Vagina (tissue), 2 donors: ENCODE measurements at places on chromosomes 4 and X.

DNA sequence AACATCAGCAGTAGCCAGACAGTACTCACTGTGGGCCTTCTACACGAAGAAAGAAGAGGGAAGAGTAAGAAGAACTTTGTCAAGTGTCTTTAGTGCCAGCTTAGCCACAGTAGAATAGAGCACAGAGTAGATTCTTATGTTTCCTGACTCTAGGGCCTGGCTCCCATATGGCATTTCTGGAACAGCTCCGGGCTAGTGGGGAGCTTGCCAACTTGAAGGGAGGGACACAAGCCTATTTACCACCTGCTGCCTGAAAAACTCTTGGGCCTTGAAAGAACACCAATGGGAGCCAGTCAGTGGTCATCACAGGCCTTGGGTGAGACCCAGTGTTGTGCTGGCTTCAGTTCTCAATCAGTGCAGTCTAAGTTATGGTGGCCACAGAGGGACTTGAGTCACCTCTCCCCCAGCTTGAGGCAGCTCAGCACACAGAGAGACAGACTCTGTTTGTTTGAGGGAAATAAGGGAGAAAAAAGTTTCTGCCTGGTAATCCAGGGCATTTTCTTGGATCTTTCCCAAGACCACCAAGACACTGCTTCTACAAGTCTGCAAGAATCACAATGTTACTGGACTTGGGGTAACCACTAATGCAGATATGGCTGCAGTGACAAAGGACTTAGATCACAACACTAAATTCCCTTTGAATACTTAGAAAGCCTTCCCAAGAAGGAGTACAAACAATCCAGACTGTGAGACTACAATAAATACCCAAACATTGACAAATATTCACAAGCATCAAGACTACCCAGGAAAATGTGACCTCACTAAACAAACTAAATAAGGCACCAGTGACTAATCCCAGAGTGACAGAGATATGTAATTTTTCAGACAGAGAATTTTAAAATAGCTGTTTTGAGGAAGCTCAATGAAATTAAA is 261.0 kb upstream of the NDST3 start:
- H3K4me3 ChIP-seq: no peak overlapping the region
- H3K36me3 ChIP-seq: no peaks in the 10 kb centered on the region

DNA sequence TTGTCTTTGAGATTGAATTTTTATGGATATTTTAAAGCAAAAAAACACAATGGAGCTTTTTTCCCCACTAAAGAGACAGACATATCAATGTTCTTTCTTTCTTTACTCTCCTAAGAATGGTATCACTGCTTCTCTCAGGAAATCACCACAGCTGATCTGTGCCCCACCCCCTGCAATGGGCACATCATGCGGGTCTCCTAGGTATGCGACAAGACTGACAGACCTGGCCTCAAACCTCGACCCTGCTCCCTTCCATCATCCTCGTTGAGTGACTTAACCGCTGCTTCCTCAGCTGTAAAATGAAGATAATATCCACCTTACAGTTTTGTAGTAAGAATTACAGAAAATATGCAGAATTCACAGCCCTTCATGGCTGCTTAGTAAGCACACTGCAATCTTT is 58.3 kb downstream of the LEF1 start:
- no peaks in the 10 kb centered on the region for H3K27me3 ChIP-seq
- H3K4me3 ChIP-seq: no peak overlapping the region
- no peak overlapping the region for H3K27ac ChIP-seq
- no peaks in the 10 kb centered on the region for H3K36me3 ChIP-seq
- no peak for DNase-seq
- peaks cover 4% of the 10 kb centered on the region for H3K4me1 ChIP-seq

DNA sequence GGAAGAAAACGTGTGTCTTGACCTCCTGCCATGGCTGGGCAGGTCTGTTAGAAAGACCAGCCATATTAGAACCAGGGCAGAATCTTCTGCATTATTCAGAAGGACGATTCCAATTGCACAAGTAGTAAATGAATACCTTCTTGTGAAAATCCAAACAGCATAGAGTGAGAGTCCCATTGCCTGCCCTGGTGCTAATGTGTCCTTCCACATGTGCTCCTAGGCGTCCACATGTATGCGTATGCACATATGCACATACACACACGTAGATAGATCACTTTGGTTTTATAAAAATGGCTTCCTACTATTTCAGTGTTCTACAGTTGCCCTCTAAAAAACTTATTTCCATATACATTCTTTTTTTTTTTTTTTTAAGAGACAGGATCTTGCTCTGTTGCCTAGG is 10.2 kb upstream of the GRPEL1 start:
- H3K27ac ChIP-seq: no peak overlapping the region
- H3K4me3 ChIP-seq: no peak overlapping the region
- H3K27me3 ChIP-seq: no peaks in the 10 kb centered on the region
- DNase-seq: no peak

- no peaks in the 10 kb centered on the region for H3K4me1 ChIP-seq
- H3K36me3 ChIP-seq: no peaks in the 10 kb centered on the region
- H3K27ac ChIP-seq: no peak overlapping the region
Observed at GRCh38 chr4:44056721-44057151, 391.9 kb downstream of the KCTD8 start.

DNA sequence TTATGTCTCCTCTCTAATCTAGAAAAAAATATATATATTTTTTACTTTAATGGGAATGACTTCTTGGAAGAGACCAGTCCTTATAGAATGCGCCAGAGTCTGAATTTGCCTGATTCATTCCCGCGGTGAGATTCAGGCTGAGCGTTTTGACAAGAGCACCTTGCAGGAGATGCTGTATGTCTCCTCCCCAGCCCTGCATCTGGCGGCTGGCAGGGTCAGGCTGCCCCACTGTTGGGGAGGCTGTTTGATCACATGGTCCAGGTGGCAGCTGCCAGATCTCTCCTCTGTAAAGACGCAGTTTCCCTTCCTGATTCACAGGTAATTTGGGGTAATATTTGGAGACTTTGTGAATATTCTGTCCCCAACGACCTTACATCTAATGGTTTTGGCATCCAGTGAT is 9.7 kb downstream of the PDZD4 start:
- no peak for DNase-seq
- no peaks in the 10 kb centered on the region for H3K36me3 ChIP-seq
- no peaks in the 10 kb centered on the region for H3K4me1 ChIP-seq
- H3K4me3 ChIP-seq: no peak overlapping the region

- no peaks in the 10 kb centered on the region for H3K36me3 ChIP-seq
- no peaks in the 10 kb centered on the region for H3K4me1 ChIP-seq
- H3K27me3 ChIP-seq: no peaks in the 10 kb centered on the region
- H3K27ac ChIP-seq: no peak overlapping the region
- H3K4me3 ChIP-seq: no peak overlapping the region
Observed at GRCh38 chr4:54144661-54145171, 44.8 kb downstream of the GSX2 start.

DNA sequence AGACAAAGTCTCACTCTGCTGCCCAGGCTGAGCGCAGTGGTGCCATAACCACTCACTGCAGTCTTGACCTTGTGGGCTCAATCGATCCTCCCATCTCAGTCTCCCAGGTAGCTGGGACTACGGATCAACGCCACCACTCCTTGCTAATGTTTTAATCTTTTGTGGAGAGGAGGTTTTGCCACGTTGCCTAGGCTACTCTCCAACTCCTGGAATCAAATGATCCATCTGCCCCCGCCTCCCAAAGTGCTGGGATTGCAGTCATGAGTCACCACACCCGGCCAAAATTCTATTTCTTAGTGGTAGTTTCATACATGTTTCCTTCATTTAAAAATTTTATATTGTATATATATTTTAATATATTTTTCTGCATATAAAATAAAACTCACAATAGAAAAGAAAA is 125.8 kb upstream of the CLNK start:
- no peak overlapping the region for H3K27ac ChIP-seq
- H3K4me1 ChIP-seq: no peaks in the 10 kb centered on the region
- no peaks in the 10 kb centered on the region for H3K27me3 ChIP-seq
- H3K36me3 ChIP-seq: no peaks in the 10 kb centered on the region
- no peak overlapping the region for H3K4me3 ChIP-seq
- no peak for DNase-seq

DNA sequence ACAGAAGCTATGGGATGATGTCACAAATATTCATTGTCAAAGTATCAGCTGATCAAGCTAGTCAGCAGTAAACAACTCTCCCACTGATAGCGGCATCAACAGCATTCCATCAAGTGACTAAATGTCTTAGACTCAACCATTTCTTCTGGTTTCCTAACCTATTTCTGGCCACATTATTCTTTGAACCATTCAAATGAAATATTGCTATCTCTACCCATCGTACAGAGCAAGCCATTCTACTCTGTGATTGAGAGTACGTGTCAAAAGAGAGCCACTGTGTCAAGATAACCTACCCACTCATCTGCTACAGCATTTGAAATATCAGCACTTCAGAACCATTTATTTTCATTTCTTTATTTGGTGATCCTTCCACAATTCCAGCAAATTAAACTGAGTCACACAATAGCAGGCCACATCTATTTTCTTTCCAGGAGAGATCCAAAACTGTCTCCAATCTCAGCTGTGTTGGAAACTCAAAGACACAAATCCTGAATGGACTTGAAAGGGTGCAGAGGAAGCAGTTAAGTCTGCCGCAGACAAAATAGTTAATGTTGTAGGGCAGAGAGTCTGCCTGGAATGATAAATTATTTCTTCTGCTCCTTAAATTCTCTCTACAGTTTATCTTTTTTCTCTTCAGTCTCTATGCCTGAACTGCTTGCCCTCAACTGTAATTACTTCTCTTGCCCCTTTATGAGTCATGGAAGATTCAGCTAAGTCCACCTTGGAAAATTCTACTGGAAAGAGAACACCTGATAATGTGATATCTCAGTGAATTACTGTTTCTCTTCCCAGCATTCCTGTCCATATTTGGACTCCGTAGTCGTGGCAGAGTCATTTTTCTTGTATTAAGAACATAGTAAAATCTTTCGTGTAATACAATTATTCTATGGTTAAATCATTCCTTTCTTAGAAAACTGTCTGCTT is 364.8 kb downstream of the PDGFC start:
- H3K4me3 ChIP-seq: no peak overlapping the region
- H3K36me3 ChIP-seq: no peaks in the 10 kb centered on the region
- no peak overlapping the region for H3K27ac ChIP-seq
- no peaks in the 10 kb centered on the region for H3K4me1 ChIP-seq
- no peak for DNase-seq

DNA sequence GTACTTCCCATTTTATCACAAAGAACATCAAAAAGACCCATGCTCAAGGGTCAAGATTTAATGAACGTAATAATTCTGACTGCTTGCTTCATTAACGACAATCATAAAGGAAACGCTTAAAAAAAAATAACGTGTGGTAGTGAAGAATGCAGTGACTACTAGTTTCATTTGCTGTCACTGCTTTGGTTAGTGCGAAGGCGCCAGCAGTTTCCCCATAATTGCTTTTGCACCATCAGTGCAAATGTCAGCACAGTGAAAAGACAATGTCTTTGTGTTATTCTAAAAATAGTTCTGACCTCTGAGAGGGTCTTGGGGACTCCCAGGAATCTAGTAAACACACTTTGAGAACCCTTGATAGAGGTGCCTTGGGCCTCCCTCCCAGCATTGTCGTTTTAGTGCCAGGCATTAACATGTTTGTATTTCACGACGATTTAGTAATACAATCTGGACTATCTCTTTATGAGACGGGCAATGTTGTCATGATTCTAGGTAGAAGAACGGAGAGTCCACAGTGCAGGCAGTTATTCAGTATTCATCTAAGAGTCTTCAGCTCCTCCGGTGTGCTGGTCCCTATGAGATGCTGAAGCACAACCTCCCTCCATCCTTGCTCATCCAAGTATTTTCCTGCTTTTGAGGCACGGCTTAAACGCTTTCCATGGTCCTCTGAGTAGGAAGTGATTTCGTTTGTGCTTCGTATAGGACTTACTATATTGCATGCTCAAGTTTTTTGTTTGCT is 71.0 kb downstream of the AFF1 start:
- no peaks in the 10 kb centered on the region for H3K27me3 ChIP-seq
- no peaks in the 10 kb centered on the region for H3K36me3 ChIP-seq
- no peak for DNase-seq
- H3K4me1 ChIP-seq: peaks cover 48% of the 10 kb centered on the region
- peak overlapping the region; percentile 96 for H3K27ac ChIP-seq

DNA sequence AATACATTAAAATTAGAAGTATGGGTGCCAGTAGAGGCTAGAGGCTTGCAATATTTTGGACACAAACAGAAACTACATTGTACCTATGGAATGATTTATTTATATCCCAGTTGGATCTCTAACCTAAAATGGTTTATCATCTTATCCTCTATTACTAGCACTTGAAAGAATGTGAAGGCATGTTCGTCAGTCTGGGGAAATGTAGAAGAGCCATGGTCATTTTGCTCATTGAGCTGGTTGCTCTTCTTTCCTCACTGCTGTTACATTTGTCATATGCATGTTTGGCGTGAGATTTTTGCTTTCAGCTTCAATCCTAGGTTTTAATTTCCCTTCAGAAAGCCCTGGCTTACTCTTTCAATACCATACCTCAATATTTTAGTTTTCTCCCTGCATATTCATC is 82.4 kb upstream of the MYOZ2 start:
- H3K27ac ChIP-seq: no peak overlapping the region
- H3K27me3 ChIP-seq: no peaks in the 10 kb centered on the region
- no peak for DNase-seq

DNA sequence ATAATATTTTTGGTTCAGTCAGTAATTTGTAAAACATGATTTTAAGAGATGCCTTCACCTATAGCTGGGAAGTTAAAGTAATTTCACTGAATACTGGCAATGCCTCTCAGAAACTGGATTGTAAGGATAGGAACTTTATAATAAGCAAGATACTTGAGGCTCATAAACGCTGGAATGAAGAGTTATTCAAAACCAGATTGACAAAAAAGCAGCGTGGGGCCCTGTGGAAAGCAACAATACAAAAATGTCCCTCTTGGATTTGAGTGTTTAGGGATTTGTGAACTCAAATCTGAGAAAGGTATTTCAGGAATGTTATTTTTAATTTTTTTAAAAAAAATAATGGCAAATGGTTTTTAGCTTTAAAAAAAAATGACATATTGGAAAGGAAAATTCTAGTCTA is 94.6 kb downstream of the ANK2 start:
- H3K36me3 ChIP-seq: no peaks in the 10 kb centered on the region
- H3K27me3 ChIP-seq: no peaks in the 10 kb centered on the region
- peaks cover 18% of the 10 kb centered on the region for H3K4me1 ChIP-seq
- H3K4me3 ChIP-seq: no peak overlapping the region

- H3K27me3 ChIP-seq: no peaks in the 10 kb centered on the region
- no peak overlapping the region for H3K27ac ChIP-seq
- no peaks in the 10 kb centered on the region for H3K36me3 ChIP-seq
- no peaks in the 10 kb centered on the region for H3K4me1 ChIP-seq
- no peak for DNase-seq
Observed at GRCh38 chrX:72467135-72467534, 105.5 kb downstream of the HDAC8 start.

- no peak for DNase-seq
- no peaks in the 10 kb centered on the region for H3K27me3 ChIP-seq
- no peak overlapping the region for H3K27ac ChIP-seq
Observed at GRCh38 chrX:12994321-12994720, 19.4 kb downstream of the TMSB4X start.

GRCh38 chr4:67616478-67616877 is 58.0 kb downstream of the STAP1 start:
- no peak for DNase-seq
- H3K36me3 ChIP-seq: no peaks in the 10 kb centered on the region
- H3K4me1 ChIP-seq: no peaks in the 10 kb centered on the region
- H3K27ac ChIP-seq: no peak overlapping the region

GRCh38 chr4:138573246-138573645 is 331.1 kb upstream of the SLC7A11 start:
- H3K36me3 ChIP-seq: no peaks in the 10 kb centered on the region
- H3K27me3 ChIP-seq: no peaks in the 10 kb centered on the region
- H3K4me3 ChIP-seq: no peak overlapping the region
- no peaks in the 10 kb centered on the region for H3K4me1 ChIP-seq
